ENCODE measurements at places on chromosomes 11 and 22. TPM values are rescaled to one million over a fixed set of nuclear protein-coding genes. Genes with fewer than 3 reads are reported as not detected.

- no peak for DNase-seq
These were observed 113.8 kb upstream of the THY1 start for GRCh38 chr11:119536801-119537200.

OR6T1 gene
- not detected for total RNA-seq

OR4A16 gene
- total RNA-seq = not detected

GPHA2 gene
- 0.25 TPM for total RNA-seq

GRCh38 chr11:102678022-102678421 is 27.5 kb downstream of the MMP27 start:
- DNase-seq = no peak

DNA sequence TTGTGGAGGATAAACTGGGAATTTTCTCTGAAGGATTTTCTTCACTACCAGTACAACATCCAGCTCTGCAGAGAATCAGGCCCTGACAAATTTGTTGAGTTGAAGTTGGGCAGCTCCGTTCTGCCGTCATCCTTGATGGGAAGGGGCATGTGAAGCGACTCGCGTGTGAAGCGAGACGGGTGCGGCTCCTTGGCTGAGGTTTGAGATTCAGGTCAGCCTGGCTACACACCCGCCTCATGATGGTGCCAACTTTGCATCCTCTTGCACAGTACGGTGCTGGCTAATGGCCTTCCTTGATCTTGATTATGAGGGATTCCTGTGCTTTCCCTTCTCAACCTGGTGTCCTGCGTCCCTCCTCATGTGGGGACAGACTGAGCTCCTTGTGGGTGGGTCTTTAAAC is 19.7 kb upstream of the CDC42EP2 start:
- DNase-seq = no peak

GRCh38 chr11:116221351-116221750 is 551.4 kb downstream of the BUD13 start:
- DNase-seq = no peak

- no peak for DNase-seq
These were observed 97.1 kb downstream of the CEP164 start for GRCh38 chr11:117424781-117425180.
